EL (cell line): ENCODE measurements at places on chromosomes 2 and 18.

DNA sequence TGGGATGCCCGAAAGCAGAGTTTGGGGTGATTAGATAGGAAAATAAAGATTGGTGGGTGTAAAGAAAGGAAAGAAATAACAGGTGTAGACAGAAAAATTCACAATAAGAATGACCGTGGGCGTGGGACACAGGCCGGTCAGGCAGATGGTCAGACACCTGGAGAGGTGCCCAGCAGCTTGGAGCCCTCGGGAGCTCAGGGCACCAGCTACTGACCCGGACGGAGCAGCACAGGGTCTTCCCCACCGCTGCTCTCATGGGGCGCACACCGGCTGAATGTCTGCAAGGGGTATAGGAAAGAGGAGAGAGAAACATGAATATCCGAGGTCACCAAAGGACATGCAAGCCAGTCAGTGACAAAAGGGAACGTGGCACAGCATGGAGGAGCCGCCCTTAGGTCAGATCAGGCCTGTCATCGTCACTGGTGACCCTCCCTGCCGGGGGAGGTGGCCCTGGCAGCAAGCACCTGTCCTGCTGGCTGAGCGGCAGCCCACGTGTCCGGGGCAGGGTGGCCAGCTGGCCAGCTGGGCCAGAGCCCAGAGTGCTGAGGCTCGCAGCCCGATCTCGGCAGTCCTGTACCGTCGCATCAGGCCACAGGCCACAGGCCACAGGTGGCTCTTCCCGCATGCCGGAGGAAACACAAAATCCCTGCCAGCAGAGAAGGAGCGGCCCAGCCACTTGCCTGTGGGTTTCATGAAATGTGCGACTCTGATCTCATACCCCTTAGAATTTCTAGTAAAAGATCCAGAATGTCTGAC lies 112.0 kb upstream of the NDUFV2 start:
- DNase-seq: peak; percentile 22

GRCh38 chr2:52895726-52896340 lies 871.8 kb upstream of the CHAC2 start:
- no peak for DNase-seq

- no peak for DNase-seq
These were observed 309.4 kb downstream of the NBAS start for GRCh38 chr2:15251753-15252152.

DNA sequence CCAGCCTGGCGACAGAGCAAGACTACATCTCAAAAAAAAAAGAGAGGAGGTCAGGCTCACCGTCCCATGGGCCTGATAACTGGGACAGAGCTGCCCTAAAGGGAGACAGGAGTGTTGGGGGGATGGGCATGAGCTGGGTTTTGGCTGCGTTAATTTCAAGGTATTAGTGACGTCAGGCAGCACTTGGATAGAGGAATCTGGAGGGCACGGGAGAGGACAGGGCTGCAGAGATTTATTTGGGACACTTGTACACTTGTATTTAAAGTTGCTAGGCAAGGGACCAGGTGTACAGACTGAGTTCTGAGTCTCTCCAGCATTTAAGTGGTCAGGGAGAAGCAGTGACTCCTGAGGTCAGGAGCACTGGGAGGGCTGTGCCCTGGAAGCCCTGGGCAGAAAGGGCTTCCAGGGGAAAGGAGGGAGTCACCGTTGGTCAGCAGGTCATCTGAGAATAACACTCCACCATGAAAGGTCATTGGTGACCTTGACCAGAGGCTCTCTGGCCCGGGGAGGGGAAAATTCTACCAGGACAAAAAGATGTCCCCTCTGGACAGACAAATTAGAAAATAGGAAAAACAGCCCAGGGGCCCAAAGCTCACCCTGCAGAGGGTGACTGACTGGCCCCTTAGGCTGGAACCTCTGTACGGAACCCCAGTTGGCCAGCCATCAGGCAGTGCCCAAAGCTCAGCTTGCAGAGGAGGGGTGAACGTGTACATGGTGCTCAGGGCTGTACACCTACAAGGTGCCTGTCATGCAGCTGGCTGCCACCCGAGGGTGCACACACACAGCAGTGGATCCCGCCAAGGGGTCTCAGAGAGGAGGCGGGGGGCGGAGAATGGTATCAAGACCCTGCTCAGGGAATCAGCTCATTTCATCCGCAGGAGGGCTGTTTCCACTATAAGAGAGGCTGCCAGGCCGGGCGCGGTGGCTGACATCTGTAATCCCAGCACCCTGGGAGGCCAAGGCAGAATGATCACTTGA lies 23.0 kb upstream of the CNNM3 start:
- DNase-seq: no peak

DNA sequence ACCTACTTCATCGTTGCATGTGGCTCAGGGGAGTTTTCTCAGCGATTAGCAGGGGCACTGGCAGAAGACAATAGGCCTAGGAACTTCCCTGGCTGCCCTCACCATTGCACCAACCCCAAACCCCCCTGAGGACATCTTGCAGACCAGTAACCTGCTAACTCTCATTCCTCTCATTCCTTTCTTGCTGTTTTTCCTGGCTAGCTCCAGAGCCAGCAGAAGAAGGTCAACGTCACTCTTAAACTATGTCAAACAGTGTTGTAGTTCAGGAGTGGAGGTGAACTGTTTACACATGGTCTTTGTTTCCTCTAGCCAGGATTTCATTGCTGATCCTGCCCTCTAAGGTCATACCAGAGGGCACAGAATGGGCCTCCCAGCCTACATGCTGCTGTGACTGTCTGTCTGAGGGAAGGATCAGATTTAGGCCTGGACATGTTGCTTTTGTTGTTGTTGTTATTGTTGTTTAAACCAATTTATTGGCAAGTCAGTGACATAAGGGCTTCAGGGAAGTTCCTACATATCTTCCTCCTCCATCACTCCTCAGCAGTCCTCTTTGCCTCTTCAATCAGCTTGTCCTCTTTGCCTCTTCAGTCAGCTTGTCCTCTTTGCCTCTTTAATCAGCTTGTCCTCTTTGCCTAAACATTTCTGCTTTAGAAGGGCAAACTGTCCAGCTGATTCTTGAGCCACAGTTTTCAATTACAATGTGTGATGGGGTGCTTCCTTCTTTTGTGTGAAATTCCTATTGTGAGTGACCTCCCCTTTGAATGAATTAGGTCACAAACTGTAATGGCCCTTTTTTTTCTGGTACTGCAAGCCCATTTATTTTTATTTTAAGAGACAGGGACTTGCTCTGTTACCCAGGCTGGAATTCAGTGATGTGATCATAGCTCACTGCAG lies 471.9 kb upstream of the TNP1 start:
- peak; percentile 94 for DNase-seq

GRCh38 chr2:218981881-218982585 lies 3.0 kb downstream of the FEV start:
- peak; percentile 30 for DNase-seq

GRCh38 chr2:234478121-234478858 lies 18.6 kb downstream of the ARL4C start:
- no peak for DNase-seq

DNA sequence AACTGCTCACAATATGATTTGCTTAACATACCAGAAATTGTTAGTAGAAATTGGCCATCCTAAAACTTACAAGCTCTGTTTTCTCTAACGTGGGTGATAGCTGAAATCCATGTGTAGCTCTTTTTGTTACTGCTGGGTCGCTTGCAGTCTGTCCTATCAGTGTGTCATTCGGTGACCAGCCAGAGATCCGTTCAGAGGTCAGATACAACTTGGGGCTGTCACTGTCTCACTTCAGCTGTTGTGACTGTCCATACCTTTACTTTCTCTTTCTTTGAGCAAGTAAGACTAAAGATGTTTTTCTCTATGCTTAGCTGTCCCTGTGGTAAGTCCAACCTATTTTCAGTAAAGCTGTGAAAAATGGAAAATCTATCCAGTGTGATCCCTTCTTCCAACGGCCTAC lies 282.9 kb upstream of the KCNH7 start:
- no peak for DNase-seq

- no peak for DNase-seq
These were observed 253.9 kb downstream of the OSR1 start for GRCh38 chr2:19104503-19104902.
